ENCODE measurements at places on chromosomes 7 and 10. TPM values are rescaled to one million over a fixed set of nuclear protein-coding genes. Genes with fewer than 3 reads are reported as not detected.
A peak's percentile ranks its signal among the peaks of the same experiment; 100 is the strongest.

Gene ZNF777
- total RNA-seq = 11.4 TPM

Gene SFMBT2
- 4.3 TPM for total RNA-seq

Gene LEP
- total RNA-seq = not detected

Gene ASZ1
- not detected for total RNA-seq

Gene XRCC2
- total RNA-seq = 24.6 TPM

Gene ADIRF
- not detected for total RNA-seq

Gene LRRC17
- 88.4 TPM for total RNA-seq

Gene SFTPA1
- total RNA-seq = not detected

Gene IPMK
- 3.9 TPM for total RNA-seq

Gene CNNM1
- total RNA-seq = 3.0 TPM

Gene TDRD1
- 0.06 TPM for total RNA-seq

DNA sequence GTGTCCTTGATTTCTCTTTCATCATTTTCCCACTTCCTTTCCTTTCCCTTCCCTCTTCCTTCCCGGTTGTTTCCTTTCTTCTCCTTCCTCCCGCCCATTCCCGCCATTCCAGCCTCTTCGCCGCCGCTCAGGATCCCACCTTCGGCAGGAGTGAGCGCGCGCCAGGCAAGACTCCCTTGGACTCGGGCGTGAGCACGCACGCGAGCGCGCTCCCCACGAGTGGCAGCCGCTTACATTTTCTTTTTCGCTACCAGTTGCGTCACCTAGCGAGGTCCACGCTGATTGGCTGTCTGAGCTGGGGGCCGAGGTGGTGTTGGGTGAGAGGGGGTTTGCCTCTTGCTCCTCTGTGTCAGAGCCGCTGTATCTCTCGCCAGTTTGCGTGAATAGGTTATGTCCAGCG is 11.8 kb downstream of the ZAN start:
- DNase-seq = no peak

- DNase-seq = no peak
These were observed 58.1 kb downstream of the AGMO start for GRCh38 chr7:15503603-15504290.

DNA sequence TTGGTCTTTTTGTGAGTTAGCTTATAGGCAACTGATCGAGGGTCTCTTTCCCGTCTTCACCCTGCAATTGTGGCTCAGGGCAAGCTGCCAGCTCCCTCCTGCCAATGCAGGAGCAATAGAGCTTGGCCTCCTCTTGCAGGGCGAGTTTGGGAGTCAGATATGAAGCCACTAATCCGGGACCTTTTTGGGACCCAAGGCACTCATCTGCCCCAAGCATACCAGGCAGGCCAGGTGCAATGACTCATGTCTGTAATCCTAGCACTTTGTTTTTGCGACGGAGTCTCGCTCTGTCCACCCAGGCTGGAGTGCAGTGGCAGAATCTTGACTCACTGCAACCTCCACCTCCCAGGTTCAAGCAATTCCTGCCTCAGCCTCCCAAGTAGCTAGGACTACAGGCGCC is 21.1 kb downstream of the LIMK1 start:
- peak; percentile 76 for DNase-seq

DNA sequence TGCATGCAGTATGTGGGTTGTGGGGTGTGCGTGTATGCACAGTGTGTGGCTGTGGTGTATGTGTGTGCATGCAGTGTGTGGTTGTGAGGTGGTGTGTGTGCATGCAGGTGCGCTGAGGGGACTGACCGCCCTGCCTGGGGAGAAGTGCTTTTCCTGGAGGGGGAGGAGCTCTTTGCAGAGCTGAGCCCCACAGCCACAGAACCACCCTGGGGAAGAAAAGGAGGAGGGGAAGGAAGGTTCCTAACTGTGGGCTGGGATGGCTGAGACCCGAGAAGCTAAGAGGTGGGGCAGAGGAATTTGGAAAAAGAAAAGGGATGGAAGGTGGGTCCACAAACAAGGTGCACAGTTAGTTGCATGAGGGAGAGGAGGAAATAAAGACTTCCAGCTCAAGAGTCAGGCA is at the start of gene TRPV5:
TSS of gene TRPV5 (minus strand) at position 123 of the 400 bp plus-strand sequence. CDS start 287 bp downstream, outside the sequence.
- DNase-seq = no peak

- peak; percentile 36 for DNase-seq
These were observed 8.6 kb downstream of the SLC13A1 start for GRCh38 chr7:123191132-123191531.

GRCh38 chr7:116271963-116272886 is 61.9 kb downstream of the TES start:
- DNase-seq = peak; percentile 96
